ENCODE measurements at places on chromosomes 11 and 22.

- peak; percentile 72 for DNase-seq
Observed at GRCh38 chr11:6603287-6604080, at the start of the genes ILK and RRP8. TSS of gene ILK (plus strand) at chr11:6603774. CDS start at chr11:6604272, 498 bp downstream. TSS of gene RRP8 (minus strand) at chr11:6603616. CDS start at chr11:6603502, 114 bp downstream.

DNA sequence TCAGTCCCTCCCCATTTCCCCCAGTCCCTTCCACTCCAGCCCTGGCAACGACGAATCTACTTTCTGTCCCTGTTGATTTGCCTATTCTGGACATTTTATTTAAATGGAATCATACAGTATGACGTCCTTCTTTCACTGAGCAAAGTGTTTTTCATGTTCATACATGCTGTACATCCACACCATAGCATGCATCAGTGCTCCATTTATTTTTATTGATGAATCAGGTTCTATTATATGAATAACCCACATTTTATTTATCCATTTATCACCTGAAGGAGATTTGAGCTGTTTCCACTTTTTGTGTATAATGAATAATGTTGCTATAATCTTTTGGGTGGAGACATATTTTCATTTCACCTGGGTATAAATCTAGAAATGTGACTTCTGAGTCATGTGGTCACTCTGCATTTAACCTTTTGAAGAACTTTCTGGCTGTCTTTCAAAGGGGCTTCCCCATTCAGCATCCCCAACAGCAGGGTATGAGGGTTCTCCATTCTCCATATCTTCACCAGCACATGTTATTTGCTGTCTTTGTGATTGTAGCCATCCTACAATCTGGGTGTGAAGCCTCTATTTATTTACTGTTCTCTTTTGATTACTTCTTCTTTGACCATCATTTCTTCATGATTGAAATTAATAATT lies 531.7 kb downstream of the ETS1 start:
- no peak for DNase-seq

DNA sequence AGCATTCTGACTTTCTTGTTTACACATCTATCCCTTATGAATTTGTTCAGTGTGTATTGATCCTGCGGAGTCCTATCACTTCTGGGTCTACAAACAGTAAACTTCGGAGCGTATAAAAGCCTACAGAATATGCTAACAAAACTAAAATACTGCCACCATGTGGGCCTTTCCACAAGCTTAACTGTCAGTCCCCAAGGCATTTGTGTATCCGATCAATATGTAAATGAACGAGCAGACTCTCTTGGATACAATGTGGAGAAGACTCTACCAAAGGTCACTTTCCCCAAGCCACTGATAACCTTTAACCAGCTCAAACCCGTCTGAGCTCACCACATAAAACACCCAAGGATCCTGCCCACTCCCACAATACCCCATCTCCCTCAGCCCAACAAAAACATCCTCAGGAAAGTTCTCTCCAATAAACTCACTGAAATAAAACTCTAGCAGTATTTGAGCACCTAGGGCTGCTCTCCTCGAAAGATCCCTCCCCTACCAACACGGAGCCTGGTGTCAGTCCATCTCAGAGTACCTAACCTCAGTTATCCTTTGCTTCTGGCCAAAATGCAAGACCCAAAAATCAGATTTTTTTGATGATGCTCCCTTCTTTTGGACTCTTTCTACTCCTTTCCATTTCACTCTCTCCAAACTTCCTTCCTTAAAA lies 17.8 kb downstream of the ADA2 start:
- DNase-seq, result no peak

GRCh38 chr11:127049486-127049885 lies 48.9 kb upstream of the KIRREL3 start:
- DNase-seq, result no peak

GRCh38 chr11:60378354-60378753 lies at the start of gene MS4A7:
TSS of gene MS4A7 (plus strand) at chr11:60378532. CDS start at chr11:60383142, 4,610 bp downstream.
- DNase-seq, result no peak

DNA sequence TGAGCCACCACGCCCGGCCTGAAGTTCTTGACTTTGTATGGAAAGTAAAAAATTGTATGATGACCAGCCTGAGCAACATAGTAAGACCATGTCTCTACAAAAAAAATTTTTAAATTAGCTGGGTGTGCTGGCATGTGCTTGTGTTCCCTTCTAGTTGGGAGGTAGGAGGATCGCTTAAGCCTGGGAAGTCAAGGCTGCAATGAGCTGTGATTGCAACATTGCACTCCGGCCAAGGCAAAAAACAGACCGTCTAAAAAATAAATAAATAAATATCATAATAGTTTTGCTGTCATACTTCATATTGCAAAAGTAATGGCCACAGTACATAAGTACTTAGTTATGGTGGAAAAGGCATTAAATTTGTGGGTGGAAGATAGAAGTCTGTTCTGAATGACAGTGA lies 3.4 kb downstream of the AGBL2 start:
- DNase-seq, result no peak

DNA sequence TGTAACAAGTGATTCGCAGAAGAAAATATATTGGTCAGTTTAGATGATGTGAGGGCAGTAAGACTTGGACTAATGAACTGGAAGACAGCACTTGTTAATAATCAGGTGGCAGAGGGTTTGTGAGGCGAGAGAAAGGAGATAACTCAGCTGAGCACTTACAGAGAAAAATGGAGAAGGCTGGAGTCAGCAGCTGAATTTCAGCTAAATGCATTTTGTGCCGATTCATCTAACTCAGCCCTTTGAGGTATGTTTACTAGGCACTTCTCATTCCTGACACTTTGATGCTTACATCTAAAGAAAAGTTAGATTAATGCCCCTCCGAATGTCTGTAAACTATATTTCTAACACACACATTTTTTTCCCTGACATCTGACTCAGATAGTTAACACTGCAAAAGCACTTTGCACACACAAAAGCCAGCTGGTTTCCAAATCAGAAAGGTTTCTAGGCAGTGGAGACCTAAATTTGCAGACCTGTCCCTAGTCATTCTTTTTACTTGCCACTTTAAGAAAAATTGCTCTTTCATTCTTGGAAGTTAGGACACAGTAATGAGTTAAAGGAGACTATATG lies 859.5 kb upstream of the CCDC90B start:
- no peak for DNase-seq

- no peak for DNase-seq
Observed at GRCh38 chr11:79019277-79019676, 421.6 kb downstream of the TENM4 start.

DNA sequence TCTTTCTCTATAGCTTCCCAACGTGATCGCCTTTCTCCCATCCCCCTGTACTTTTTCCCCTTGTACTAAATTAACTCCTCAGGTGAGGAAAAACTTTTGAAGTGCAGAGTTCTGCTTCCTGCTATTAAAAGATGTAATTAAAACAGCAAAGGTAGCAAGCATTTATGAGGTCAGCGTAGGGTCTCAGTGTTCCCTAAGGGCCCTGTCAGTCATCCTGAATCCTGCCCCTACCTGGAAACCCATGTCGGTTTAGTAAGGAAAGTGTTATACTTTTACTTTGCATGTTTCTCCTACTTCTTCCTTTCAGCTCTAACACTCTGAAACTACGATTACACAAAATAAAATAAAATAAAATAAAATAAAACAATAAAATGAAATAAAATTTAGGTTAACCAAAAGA lies 1.3 kb upstream of the HBB start:
- no peak for DNase-seq

DNA sequence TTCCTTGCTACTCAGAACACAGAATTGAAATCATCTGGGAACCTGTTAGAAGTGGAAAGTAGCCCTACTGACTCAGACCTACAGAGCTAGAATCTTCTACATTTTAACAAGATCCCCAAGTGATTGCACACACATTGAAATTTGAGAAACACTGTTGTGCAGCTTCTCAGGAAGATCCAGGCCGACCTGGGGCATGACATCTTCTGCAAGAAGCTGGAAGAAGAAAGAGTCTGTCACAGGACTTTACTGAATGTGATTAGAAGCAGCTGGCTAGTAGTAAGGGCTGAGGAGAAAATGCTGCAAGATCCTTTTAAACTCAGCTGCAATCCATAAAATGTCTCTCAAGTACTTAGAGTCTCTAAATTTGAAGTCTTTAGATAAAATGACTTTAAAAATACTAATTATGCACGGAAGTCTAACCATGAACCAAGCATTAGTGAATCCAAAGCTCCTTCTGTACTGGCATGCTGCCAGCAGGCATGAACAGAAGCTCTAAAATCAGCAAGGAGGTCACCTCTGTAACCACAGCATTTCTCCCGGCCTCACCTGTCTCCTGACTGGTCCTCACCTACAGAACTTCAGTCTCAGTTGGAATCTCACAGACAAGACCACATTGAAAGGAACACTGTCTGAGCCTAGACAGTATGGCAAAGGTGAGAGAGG lies 85.0 kb downstream of the SERGEF start:
- no peak for DNase-seq

DNA sequence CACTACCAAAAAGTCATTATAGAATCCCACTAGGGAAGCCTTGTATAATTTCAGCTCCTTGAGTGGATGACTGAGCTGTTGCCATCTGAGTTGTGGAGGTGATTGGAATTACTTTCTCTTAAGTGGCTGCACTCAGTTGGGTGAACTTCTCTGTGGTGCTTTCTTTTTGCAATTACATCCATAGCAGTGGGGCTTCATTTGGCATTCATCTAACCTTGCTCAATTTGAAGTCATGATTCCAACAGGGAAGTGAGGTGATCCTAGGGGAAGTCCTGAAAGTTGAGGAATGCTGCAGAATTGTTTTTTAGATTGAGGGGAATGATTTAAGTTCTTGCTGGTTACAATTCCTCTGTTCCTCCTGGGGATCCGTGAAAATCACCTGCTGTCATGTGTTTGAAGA lies 39.6 kb downstream of the ARHGAP42 start:
- no peak for DNase-seq

GRCh38 chr11:80320226-80320625 lies 879.4 kb upstream of the TENM4 start:
- DNase-seq, result no peak

DNA sequence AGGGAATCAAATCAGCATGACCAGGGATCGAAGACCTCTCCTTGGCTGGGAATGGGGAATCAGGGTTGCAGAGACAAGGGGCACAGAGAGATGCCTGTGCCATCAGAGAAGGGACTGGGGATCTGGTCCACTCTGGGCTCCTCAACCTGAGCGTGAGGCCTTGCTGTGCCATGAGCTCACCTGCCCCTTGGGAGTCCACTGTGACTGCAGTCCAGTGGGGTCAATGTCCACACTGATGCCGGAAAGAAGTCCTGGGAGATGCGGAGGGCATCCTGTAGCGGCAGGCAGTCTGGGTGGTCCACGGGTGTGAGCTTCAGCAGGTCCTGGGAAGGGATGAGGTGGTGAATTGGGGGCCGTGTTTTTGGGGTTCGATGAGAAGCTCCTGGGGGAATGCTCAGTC lies 7.3 kb upstream of the RGL4 start:
- no peak for DNase-seq

DNA sequence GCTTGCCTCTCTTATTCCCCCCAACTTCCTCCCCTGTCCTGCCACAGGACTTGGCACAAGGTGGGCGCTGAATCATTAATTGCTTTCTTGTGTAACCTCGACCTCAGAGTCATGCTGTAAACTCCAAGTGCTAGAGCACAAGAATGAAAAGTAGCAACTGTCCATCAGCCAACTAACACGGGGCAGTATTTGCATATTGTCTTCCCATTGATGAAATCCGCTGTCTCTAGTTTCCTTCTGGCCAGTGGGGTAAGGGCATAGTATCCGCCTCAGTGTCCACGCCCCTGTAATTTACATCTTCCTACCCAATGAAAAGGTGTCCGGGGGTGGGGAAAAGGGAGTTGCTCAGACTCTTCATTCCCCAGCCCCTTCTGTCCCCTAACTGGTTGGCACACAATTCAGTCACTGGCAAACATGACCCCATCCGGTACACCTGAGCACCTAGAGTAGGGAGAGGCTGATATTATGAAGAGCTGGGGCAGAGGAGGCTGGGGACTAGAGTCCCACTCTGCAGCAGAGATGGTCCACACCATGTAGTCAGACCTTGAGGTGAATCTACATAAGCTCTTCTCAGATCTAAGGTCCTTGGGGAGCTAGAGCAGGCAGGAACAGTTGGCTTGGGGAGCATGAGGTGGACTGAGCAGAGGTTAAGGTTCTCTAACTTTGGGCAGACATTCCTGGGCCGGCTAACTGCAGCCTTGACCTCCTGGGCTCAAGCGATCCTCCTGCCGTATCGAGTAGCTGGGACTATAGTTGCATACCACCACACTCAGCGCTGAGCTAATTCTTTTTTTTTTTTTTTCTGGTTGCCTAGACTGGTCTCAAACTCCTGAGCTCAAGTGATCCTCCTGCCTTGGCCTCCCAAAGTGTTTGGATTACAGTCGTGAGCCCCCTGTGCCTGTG lies 6.8 kb upstream of the GGA1 start:
- no peak for DNase-seq

DNA sequence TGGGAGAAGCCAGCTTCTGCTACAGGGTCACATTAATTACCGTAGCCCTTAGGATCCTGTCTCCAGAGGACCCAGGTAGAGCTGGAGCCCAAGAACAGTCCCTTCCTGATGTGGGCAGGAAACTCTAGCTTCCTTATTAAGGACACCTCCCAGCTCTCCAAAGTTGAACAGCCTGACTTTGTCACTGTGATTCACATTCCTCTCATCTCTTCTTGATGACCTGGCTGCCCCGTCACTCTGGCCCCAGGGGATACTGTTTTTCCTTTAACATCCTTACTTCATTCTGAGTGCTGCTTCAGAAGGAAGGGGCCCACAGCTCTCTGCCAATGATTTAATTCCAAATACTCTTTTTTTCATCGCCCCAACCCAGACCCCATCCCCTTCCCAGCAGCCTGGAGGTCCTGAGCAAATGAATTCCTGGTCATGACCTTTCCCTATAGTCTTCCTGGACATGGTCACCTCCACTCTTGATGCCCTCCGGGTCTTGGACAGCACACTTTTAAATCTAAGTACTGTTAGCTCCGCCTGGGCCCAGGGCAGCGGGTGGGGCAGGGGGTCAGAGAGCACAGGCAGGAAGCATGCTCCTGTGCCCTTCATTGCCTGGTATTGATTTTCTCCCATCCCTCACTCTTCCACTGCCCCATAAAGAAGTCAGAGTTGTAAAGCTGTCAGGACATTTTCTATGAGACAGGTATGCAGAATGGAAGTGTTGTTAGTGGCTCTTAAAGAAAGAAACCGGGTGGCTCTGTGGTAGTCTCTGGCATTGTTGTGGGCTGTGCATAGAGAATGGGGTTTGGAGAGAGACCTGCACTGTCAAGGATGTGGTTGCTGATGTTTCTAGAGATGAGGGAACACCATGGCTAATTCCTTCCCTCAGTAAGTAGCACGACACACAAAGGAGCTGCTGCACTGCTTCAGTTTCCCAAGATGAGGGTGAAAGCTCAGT lies 22.3 kb upstream of the SPON1 start:
- no peak for DNase-seq

DNA sequence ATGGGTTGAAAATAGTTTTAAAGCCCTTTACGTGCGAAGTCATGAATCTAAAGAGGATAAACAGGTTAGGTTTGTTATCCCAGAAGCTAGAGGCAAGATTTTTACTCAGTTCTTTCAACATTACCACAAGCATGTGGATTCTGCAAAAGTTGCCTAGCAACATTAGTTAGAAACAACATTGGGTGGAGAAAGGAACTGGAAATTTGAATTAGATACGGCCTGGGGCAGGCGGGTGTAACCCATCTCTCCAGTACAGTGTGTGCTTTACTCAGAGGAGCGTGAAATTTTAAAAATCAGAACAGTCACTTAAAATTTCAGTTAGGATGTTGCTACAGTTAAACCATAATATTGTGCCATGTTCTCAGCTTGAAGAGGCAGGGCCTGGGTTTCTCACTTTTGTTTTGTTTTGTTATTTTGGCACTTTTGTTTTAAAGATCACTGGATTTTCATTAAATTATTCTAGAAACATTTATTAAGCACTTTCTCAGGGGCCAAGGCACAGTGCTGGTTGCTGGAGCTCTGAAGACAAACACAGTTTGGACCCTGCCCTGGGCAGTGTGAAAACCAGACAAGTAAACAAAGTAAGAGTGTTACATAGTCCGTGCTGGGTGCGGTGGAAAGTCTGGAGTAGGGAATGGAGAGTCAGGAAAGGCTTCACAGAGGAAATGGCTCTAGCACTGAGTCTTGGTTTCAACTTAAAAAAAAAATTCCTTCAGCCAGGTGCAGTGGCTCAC lies 4.4 kb upstream of the WEE1 start:
- DNase-seq, result no peak

Measured in activated CD4-positive, CD25-positive, alpha-beta regulatory T cell treated with anti-CD3 and anti-CD28 coated beads, Interleukin-2, amount 50 U/mL, for 16 hours (primary cell).